Stimulated activated naive CD8-positive, alpha-beta T cell treated with anti-CD3 and anti-CD28 coated beads, Interleukin-15, Interleukin-2, amounts not matched to agents 100 U/mL and 50 U/mL, for 24 hours (primary cell): ENCODE measurements at places on chromosomes 11 and 22.

GRCh38 chr22:46734830-46735453 is 3.1 kb downstream of the CERK start:
- peak; percentile 64 for DNase-seq

GRCh38 chr11:126627421-126627820 is 271.9 kb downstream of the ST3GAL4 start:
- no peak for DNase-seq

GRCh38 chr11:24934733-24935439 is 438.0 kb downstream of the LUZP2 start:
- DNase-seq = no peak

DNA sequence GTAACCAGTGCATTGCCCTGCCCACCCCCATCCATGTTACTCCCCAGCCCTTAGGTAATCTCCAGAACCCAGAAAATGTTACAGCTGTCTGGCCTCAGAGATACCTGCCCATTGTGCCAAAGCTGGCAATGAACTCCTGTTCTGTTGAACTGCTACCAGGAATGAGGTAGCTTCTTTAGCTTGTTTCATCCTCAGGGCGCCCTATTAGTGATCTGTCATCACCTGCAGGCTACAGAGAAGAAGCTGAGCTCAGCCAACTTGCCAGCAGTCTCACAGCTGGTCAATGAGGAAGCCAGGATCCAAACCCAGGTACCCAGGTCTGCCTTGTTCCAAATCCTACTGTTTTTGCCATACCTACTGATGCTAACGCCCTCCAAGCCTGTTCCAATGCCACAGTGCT is 88.7 kb downstream of the GALNT18 start:
- DNase-seq = no peak

DNA sequence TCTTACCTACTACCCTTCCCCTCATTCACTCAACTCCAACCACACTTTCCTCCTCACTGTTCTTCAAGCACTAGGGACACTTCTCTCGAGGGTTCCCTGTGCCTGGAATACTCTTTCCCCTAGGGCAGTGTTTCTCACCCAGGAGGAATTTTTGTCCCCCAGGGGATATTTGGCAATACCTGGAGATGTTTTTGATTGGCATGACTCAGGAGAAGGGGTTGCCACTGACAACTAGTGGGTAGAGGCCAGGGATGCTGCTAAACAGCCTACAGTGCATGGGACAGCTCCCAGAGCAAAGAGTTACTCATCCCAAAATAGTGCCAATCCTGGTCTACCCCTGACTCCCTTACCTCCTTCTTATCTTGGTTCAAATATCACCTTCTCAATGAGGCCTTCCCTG is 40.0 kb downstream of the BTG4 start:
- DNase-seq = no peak

DNA sequence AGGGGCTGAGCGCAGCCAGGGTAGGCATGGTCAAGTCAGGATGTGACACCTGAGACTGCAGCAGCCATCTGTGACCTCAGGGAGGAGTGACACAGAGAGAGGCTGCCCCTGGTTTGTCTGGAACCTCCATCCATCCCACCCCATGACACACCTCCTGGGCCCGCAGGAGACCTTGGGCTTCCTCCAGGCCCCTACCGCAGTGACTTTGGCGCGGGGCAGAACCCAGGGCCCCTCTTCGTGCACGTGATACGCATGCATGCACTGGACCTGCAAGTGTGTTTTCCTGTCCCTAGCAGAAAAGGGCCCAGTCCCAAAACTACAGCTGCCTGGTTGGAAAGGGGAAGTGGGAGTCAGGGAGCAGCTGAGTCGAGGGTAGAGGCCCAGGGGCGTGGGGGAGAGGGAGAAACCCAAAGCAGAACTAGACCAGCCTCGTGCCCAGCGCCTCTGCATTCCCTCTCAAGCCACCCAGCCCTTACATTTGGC is 7.9 kb upstream of the CYTH4 start:
- DNase-seq = no peak

- DNase-seq = no peak
Observed at GRCh38 chr11:27820249-27820648, 120.0 kb upstream of the BDNF start.
